ENCODE measurements at places on chromosomes 6 and 20.

DNA sequence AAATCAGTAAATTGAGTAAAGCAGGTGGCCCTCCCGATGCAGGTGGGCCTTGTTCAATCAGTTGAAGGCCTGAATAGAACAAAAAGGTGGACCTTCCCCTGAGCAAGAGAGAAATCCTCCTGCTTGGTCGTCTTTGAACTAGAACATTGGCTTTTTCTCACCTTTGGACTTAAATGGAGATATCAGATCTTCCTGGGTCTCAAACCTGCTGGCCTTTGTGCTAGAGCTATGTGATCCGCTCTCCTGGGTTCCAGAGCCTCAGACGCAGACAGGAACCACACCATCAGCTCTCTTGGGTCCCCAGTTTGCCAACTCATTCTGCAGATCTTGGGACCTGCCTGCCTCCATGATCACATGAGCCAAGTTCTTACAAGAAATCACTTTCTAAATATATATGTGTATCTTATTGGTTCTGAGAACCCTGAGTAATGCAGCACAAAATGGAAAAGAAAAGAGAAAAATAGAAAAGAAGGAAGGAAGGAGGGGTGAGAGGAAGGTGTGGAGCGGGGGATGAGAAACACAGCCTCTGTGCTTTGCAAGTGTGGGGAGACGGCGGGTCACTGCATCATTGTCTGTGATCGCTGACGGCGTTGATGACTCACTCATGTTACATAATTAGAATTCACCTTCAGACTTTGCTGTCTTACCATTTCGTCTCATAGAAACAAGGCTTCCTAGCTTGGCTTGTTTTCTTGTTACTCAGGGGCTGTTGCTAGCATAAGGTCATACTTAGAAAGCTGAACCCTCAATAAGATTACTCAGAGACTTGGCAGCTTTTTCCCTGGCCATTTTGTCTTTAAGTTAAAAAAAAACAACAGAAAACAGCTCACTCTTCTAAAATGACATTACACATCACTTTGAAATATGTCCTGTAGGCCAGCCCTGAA is 85.7 kb upstream of the NEDD9 start:
- peak; percentile 56 for DNase-seq

GRCh38 chr20:37755665-37756064 is 61.8 kb downstream of the CTNNBL1 start:
- DNase-seq: no peak

- no peak for DNase-seq
Observed at GRCh38 chr20:19528286-19529030, 229.6 kb upstream of the RIN2 start.

- no peak for DNase-seq
Observed at GRCh38 chr6:73030791-73031782, 194.2 kb downstream of the KHDC1L start.

DNA sequence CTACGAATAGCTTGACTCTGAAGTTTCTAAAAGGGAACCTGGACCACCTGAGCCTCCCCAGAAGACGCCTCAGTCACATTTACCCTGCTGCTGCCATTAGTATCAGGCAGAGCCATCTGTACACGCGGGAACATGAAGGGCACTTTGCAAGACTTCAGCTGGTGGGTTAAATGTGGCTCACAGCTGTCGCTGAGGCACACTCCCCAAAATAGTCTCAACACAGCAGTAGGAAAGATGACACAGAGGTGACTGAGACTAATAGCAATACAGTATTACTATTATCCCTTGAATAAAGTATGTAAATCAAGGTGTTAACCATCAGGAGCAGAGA is 29.0 kb downstream of the PSMB1 start:
- no peak for DNase-seq

DNA sequence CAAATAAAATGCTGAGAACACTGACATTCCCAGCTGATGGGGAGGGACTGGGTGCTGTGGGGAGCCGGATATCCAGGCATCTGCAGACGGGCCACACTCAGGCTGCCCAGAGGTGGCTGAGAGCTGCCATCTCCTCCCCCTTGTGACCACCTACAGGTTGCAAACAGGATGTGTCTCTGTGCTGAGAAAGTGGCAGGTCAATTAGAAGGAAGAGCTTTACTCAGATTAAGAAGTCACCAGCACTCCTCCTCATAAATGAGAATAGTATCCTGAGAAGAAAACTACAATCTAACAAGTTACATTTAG is 63.0 kb downstream of the HUS1B start:
- no peak for DNase-seq

GRCh38 chr6:10406556-10406955 is 8.3 kb downstream of the TFAP2A start:
- DNase-seq: no peak

DNA sequence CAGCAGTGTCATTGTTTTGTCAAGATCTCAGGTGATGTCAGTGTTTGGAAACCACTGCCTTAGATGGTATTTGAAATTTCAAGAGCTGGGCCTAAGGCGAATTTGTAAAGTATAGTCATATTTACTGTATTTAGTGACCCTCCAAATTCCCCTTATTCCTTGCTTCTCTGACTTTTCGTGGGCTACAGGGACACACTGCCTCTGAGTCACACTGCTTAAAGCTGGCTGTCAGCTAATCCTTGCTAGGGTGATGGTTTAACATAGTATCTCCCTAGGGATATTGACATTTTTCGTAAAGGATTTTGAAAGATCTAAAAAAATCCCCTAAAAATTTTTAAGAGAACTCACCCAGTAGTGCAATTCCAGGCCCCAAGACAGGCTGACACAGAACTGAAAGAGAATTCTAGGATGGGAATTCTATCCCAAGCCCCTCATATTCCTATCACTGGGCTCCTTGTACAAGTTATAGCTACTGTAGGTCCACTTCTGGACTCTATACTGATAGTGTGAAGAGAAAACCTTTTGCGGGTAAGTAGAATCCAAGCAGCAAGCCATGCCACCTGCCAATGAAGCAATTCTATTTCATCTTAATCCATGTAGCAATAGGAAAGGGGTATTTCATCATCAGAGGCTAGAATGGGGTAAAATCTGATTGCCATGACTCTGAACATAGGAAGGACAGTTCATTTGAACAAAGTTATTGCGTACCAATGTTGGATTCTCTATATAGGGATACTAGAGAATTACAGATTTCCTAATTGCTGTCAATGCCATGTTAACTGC is 4.3 kb downstream of the BMP6 start:
- no peak for DNase-seq

DNA sequence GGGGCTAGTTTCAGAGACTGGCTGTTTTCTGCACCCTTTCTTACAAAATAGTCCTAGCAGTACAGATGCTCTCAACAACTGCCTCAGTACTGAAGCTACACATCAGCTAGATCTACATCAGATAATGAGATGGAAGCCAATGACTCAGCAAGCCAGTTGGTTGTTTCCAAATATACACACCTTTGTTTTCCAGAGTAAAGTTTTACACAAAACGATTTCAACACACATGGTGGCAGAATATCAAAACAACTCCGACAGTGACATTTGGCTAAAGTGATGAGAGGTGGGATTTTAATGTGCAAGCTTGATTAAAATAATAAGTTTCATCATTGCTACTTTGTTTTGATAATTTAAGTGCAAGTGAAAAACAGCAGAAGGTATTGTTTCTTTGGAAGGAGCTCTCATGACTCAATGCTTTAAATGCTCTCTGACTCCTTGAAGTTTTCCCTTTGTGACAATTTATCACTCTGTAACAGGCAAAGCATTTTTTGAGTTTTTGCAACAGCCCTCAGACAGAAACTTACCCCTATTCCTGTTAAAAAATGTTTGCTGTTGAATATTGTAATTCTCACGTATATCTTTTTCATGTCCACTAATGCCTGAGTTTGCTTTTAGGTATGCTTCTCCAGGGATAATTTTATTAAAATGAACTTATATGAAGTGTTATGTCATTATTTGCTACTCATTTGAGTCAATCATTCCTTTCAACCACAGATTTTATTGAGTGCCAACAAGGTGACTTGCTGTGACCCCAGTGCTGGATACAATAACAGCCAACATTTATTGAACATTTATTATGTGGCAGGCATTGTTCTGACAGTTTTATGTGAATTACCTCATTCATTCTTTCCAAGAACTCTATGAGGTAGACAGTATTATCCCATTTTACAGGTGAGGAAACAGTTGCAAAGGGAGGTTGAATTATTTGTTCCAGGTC is 882.0 kb downstream of the TFAP2A start:
- no peak for DNase-seq

- no peak for DNase-seq
Observed at GRCh38 chr6:121383478-121383877, 49.2 kb upstream of the TBC1D32 start.

- no peak for DNase-seq
Observed at GRCh38 chr6:39338397-39338796, 15.9 kb upstream of the KCNK16 start.

DNA sequence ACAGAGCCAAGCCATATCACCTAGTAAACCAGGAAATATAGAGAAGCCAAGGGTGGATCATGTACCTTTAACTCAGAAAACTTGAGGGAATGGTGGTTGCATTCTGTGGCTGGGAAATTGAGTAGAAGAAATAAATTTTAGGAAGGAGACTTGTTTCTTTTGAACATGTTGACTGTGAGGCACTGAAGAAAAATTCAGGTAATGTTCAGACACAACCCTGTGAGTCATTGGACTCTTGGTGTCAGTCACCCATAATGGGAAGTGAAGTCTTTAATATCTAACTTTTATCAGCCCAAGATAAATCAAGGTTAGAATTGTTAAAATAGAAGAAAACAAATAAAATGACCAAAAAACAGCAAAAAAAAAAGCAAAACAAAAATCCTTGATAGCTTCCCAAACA is 98.8 kb upstream of the GRIK2 start:
- no peak for DNase-seq

DNA sequence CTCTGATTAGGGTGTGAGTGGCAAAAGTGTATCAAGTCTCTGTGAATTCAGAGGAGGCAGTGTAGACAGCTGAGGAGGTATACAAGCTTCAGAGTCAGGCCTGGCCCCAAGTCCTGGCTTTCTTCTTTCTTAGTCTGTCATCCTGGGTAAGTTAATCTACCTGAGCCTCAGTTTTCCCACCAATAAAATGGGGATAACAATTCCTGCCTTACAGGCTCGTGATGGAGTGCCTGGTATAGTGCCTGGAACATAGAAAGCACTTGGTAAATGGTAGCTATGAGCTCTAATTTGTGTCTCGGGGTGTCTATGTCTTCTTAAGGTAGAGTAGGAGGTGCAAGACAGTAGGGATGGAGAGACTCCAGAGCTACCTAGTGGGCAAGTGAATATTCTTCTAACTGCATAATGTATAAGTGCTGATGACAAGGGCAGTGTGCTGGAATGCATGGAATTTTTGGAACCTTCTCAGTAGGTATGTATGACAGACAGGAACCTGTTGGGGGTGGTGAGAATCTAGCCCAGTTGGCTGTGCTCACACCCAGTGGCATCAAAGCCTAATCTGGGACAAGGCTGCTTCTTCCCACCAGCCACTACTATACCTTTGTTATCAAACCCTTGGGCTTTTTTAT is 4.0 kb upstream of the SCUBE3 start:
- DNase-seq: no peak

DNA sequence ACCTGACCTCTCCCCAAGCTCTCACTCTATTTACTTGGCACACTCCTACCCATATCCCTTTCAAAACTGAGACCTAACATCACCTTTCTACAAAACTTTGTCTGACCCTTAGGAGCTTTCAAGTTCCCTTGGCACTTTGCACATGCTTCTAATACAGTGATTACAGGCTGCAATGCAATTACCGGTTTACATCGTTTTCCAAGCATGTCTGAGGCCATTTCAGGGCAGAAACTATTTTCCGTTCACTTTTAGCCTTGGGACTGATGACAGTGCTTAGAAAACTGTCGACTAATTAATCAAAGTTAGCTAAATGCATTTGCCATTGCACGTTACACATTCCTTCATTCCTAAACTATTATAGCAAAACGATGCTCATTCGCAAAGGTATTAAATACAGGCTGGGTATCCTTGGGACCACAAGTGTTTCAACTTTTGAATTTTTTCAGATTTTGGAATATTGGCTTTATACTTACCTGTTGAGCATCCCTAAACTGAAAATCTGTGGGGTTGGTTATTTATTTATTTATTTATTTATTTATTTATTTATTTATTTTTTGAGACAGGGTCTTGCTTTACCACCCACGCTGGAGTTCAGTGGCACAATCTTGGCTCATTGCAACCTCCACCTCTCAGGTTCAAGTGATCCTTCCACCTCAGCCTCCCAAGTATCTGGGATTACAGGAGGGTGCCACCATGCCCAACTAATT is 3.3 kb downstream of the RARS2 start:
- no peak for DNase-seq

DNA sequence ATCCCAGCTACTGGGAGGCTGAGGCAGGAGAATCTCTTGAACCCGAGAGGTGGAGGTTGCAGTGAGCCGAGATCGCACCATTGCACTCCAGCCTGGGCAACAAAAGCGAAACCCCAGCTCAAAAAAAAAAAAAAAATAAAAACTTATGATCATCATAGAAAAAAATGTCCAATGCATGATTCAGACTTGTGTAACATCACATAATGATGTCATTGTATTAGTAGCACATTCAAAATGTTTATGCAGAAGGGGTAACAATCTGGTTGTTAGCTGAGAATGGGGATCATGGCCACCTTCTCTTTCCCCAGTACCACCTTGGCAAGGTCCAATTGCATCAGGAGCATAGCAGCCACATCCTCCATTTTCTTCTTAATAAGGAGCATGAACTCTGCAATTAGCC is 137.6 kb upstream of the MARCKS start:
- no peak for DNase-seq

DNA sequence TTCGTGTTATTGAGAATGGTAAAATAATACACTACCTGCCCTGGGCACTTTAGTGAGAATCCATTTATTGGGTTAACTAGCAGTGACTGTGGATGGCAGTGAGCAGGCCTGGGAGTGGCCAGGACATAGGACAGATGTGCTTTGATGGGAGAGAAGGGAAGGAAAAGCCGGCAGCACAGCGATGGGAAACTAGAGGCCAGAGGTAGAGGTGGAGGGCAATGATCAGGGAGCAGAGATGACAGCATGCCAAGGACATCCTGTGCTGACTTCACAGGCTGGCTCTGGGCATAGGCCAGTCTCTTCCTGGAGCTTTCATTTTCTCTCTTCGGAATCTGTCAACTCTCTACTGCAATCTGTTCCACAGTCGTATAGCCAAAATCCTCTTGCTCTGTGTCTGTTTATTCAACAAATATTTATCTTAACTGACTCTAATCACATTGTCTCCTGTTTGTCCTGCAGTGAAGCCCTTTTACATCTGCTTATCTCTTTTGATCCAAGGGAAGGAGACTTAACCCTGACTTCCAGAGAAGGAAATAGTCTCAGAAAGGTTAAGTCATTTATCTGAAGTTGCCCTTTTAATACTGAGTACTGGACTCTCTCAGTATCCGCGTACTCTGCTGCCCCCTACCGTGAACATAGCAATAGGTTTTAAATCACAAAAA is 18.4 kb upstream of the MMP24 start:
- DNase-seq: peak; percentile 37

- no peak for DNase-seq
Observed at GRCh38 chr6:131035582-131035981, 27.5 kb downstream of the EPB41L2 start.

GRCh38 chr6:78989191-78989590 is 88.9 kb downstream of the PHIP start:
- DNase-seq: no peak

DNA sequence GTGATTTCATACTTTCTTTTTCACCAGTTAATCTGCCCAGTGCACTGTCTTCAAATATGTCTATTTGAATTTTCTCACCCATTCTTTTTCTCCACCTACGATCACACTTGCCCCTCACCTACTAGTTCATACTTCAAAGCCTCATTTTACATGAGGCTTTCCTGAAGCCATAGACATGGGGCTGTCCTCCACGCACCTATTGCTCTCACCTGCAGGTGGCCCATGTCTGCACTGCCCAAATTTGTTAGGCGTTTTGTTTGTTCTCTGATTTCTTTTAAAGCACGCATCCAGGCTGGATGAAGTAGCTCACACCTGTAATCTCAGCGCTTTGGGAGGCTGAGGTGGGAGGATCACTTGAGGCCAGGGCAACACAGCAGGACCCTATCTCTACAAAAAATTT is 106.8 kb upstream of the RIPOR2 start:
- DNase-seq: no peak
